ENCODE measurements at places on chromosomes 13 and 19.
A peak's percentile ranks its signal among the peaks of the same experiment; 100 is the strongest.

GRCh38 chr19:15532779-15533521 lies 24.6 kb downstream of the CYP4F22 start:
- DNase-seq, result no peak

GRCh38 chr13:105894697-105895096 lies 640.8 kb downstream of the EFNB2 start:
- no peak for DNase-seq

GRCh38 chr19:44643605-44644401 lies at the start of gene PVR:
PVR (plus strand) TSS chr19:44643910; CDS start chr19:44644097, 187 bp downstream.
- DNase-seq, result peak; percentile 33

DNA sequence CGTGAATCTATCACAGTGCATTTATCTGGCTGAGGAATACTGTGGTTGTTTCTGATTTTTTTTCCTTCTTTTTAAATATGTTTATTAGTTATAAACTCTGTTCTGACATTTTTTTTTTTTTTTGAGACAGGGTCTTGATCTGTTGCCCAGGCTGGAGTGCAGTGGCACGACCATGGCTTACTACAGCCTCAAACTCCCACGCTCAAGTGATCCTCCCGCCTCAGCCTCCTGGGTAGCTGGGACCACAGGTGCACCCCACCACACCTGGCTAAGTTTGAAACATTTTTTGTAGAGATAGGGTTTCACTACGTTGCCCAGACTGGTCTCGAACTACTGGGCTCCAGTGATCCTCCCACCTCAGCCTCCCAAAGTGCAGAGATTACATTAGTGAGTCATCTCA lies 6.6 kb upstream of the NUMBL start:
- no peak for DNase-seq

GRCh38 chr19:47778954-47779351 lies 450 bp downstream of the SELENOW start:
- no peak for DNase-seq

GRCh38 chr13:27270594-27271520 lies at the start of gene RASL11A:
RASL11A (plus strand) TSS chr13:27270830; CDS start chr13:27270945, 115 bp downstream.
- peak; percentile 61 for DNase-seq

DNA sequence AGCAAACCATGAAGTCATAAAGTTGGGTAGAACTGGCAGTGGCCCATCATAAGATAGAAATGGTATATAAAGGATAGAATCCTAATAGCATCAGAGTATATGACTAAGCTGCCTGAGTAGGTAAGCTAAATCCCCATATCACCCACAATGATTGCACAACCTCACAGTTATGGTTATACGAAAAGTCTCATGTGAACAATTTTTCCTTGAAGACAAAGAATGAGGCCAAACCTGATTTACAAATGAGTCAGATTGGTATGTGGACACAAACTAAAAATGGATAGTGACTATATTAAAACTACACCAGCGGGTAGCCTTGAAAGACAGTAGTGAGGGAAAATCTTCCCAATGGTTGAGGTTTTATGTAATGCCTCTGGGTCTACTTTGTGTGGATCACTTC lies 40.9 kb upstream of the UFM1 start:
- peak; percentile 80 for DNase-seq

GRCh38 chr13:62932256-62932883 lies 1516.7 kb upstream of the PCDH20 start:
- DNase-seq, result no peak

GRCh38 chr19:50835103-50835784 lies 1.9 kb upstream of the KLK15 start:
- no peak for DNase-seq
